Type B pancreatic cell (in vitro differentiated cells): ENCODE measurements at places on chromosomes 5 and 9.

GRCh38 chr5:149759563-149759962 is 29.5 kb downstream of the PPARGC1B start:
- no peak for DNase-seq

GRCh38 chr5:139796061-139796806 is 626 bp downstream of the PSD2 start:
- no peak for DNase-seq

DNA sequence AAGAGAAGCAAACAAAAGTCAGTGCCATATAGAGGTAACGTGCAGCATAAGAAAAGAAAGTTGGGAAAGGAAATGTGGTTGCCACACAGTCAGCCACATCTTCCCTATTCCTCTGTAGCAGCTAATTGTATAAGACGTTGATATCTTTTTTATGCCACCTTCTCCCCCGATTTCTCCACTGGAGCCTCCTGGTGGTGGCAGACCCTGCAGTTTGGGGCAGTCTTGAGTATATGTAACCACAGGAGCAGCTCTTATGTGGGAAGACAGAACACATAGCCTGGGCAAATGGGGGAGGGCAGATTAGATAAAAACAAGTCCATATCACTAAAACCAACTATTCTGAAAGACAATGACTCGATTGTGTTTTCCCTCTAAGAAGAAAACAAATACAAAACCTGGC is 99.7 kb downstream of the PLCXD3 start:
- no peak for DNase-seq

GRCh38 chr5:175837171-175837699 is 34.1 kb upstream of the CPLX2 start:
- no peak for DNase-seq

DNA sequence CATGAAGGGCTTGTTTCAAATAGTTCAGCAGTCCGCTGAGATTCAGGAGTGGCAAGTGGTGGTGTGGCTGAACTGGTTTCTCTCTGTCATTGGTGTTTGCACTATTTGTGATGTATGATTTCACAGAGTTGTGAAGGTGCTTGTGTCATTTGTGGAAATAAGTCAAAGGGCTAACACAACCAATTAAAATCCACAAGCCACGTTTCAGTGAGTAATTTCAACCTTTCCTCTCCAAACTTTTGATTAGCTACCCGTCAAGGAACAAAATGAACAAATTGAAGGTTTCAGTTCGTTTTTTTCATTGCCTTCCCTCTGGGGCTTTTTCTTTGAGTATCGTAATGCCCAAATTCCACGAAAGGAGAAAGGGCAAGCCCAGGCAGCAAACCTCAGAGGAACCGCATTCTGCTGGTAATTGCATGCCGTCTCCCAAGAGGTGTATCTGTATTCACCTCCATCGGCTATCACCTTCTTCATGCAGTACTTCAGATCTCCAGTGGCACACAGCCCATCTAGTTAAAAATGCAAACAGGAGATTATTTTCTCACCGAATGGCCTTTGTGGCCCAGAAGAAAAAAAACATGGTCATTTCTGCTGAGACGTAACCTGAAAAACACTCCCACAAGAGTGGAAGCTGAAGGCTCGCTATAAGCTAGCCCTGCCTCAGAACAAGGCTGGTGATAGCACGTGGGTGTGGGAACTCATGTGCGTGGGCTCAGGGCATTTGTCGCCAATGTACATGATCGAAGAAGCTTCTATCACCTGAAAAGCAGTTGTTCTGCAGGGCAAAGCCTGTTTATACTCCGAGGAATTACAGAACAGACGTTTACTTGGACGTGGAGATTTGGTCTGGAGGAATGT is 197.1 kb downstream of the NR3C1 start:
- DNase-seq, result no peak

DNA sequence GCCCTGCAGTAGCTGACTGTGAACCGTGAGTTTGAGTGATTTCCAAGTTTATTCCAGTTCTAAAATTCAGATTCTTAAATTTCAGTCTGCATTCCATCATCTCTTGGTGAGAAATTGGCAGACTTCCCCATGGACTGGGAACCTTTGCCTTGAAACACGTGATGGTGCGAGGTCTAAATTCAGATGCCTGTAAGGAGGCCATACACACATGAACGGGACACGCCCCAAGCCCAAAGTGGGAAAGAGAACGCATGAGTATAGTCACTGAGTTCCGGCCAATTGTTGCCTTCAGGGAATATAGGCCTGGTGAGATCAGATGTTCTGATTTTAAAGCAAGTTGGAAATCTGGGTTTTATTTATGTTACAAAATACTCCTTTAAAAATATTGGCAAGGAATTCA is 1084.4 kb upstream of the WWC1 start:
- DNase-seq, result no peak

GRCh38 chr9:13269589-13270452 is 9.7 kb downstream of the MPDZ start:
- no peak for DNase-seq

GRCh38 chr9:100938507-100938906 is 90.0 kb upstream of the PLPPR1 start:
- no peak for DNase-seq

DNA sequence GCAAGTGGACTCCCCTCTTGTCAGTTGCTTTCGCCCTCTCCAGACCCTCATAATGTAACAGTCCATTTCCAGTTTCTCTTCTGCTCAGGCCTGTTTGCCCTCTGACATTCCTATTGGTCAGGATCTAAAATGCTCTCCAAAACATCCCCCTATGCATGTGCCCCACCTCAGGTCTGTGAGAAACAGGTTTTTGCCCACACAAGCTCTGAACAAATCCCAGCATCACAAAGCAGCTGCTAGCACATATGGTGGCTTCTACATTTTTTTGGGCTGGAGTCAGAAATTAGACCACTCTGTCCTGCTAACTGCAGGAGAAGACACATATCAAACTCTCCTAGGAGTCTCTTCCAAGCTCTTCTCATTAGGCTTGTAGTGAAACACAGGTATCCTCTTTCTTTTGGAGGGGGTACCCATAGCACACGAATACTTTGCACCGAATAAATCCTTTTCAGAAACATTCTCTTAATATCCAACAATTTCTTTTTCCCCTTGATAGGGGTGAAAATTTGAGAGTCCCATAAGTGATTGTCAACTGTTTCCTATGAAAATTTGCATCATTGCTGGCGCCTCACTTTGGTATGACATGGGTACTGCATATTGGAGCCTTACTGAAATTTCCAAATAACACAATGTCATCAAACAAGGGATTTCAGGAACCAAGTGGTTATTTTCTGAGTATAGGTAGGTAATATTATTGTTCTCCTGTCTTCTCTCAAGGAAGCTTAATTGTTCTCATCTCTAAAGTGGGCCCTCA is 19.3 kb upstream of the HSPA9 start:
- no peak for DNase-seq

DNA sequence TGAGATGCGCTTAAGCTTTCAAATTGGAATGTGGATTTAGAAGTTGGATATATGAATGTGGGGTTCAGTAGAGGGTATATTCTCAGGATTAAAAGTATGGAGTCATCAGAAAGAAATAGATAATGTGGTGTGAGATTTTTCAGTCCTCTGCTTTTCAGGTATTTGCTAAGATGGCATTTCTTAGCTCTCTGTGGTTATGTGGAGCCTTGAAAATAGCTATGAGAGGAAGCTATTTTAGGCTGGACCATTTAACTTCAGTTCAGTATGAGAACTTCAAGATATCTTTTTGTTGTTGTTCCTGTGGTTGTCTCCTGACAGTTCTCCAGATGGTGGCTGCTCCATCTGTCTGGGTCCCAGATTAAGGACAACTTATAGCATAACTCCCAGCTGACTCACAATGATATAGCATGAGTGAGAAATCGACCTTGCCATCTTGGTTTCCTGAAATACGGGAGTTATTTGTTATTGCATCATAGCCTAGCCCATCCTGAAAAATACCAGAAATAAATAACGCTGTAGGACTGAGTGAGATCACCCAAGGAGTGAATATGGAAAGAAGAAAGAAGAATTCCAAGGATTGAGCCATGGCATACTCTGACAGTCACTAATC is 461.5 kb downstream of the ANXA1 start:
- no peak for DNase-seq

- DNase-seq, result no peak
Observed at GRCh38 chr9:104969116-104969515, 41.2 kb upstream of the ABCA1 start.

DNA sequence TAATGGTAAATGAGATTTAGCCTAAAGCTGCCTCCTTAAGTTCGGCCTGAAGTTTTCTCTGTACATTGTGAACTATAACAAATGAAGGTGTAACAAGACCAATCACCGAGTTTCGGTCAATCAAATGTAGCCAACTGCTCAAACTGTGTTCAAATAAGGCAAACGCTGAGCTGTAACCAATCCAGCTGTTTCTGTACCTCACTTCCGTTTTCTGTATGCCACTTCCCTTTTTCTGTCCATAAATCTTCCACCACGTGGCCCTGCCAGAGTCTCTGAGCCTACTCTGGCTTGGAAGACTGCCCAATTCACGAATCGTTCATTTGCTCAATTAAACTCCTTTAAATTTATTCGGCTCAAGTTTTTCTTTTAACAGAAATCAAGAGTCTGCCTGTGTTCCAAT is 193.5 kb upstream of the KLF9 start:
- DNase-seq, result no peak

DNA sequence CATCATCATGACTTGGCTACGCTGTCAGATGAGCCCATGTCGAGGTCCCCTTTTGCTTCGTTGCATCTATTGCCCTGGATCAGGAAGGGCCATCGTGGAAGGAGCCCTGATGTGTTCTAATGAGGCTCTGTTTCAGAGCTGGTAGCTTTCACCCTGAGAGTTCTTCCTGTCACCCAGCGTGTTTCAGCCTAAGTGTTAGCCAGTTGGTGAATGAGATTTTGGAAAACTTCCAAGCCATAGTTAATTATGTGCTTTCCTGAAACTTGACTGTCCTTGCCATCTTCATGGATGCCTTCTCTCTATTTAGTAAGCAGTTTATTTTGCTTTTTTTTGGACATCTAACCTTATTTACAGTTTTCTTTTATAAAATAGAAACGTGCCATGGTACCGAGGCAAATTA is 1695.4 kb upstream of the WWC1 start:
- DNase-seq, result no peak

DNA sequence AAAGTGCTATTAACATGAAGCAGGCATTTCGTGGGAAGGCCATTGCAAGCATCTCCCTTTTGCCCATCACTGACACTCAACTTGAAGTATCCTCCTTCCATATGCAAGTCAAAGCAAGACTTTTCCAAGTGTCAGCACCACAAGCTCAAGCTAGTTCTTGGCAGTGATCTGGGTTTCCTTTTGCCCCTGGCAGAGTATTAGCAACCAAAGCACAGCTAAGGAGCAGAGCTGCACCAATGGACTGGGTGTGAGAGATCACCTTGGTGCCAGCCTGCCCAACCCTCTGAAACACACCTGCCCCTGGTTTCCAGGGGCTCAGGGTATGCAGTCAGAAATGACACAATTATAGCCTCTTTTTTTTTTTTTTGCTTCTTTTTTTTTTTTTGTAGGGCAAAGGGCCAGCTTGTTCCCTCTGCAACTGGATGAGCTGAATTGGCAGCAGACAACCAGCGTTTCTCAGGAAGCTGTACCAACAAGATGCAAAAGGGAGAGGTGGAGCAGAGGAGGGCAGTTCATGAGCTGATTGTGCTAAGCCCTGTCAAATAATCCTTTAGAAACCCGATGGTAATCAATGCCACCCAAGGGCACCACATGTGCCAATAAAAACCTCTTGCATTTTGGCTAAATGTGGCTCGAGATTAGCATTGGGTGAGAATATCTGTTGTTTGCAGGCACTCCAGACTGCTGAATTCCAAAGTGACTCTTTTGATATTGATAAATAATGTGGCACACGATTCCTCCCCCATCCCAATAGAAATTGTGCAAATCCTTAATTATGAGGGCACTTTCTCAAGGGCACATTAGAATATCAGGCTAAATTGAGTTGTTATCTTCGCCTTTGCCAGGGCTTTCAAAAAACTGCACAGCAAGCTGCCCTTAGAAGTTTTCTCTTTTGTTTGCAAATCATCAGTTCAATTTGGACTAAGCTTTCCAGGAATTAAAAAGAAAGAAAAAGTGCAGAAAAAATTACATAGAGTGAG is 192.4 kb downstream of the GAS1 start:
- DNase-seq, result no peak

DNA sequence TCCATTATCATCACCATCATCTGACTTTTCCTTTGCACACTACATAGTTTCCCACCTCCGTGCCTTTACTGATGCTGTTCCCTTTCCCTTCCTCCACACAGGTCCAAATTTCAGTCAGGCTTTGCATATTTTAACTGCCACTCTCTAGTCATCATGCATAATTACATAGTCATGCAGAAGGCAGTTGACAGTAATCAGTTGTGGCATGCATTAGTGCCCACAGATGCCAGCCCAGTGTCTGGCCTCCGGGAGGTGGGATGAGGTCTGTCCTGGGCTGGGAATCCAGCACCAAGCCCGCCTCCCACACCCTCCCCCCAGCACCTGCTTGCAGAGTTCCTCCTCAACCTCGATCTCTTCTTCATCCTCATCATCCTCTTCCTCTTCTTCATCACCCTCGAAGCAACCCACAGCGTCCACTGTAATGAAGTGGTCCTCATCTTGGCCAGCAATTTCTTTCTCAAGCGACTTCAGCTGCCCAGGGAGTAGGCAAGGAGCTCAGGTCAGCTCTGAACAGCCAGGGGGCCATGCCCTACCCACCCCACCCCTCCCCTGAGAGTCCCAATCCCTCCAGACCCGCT is 8.8 kb downstream of the BBLN start:
- no peak for DNase-seq

DNA sequence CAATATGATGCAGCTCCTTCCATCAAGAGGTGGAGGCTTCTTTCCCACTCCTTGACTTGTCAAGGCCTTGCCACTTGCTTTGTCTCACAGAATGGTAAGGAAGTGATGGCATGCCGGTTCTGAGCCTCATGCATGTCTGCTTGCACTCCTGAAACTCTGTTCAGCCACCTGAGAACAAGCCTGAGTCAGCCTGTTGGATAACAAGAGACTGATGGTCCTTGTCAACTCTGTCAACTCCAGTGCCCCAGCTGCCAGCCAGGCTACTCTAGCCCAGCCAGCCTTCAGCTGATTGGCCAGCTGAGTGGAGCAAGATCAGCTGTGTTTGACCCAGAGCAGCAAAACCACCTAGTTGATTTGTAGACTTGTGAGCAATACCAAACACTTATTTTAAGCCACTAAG is 4.4 kb upstream of the TENT4A start:
- peak; percentile 39 for DNase-seq

- DNase-seq, result no peak
Observed at GRCh38 chr9:116124472-116125040, 29.0 kb upstream of the PAPPA start.

DNA sequence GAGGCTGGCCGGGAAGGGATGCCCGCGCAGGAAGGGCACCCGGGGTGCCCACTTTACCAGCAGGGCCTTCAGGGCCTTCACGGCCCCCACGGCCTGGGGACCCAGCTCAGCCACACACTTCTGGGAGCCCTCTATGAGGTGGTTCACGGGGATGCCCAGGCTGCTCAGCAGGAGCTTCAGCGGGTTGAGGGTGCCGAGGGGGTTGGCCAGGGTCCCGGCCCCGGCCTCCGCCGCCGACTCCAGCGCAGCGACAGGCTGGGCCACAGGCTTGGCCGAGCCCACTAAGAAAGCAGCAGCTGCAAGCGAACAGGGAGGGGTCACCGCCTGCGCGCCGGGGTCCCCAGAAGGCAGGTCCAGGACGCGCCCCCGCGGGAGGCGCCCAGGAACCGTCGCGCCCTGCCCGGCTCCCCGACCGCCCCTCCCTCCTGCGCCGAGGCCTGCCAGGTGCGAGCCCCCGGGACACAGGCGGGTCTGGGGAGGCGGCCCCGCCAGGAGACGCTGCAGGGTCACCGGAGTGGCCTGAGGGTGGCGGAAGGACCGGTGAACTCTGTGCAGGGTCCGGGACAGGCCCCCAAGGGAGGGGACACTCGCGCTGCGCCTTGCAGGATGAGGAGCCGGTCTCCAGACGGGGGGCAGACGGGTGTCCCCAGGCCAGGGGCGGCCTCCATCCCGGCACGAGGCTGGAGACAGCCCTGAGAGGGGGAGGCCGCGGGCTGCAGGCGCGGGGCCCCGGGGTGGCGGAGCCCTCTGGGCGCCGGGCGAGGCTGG is 572 bp downstream of the SCGB3A1 start:
- DNase-seq, result no peak
